Sigmoid colon (tissue), 7 donors: ENCODE measurements at places on chromosomes 6 and 20. TPM values are rescaled to one million over a fixed set of nuclear protein-coding genes. Genes with fewer than 3 reads are reported as not detected.

DNA sequence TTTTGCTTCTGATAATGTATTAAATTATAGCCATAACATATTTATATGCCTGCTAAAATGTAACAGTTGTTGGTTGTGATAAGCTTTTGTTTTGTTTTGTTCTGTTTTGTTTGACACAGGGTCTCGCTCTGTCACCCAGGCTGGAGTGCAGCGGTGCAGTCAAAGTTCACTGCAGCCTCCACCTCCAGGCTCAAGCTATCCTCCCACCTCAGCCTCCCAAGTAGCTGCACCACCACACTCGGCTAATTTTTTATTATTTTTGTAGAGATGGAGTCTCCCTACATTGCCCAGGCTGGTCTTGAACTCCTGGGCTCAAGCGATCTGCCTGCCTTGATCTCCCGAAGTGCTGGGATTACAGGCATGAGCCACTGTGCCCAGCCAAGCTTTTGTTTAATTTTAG lies 157.8 kb downstream of the ARID1B start:
- no peak for DNase-seq

Gene BPIFB2
- total RNA-seq, result not detected

Gene TSBP1
- total RNA-seq, result not detected

Gene ADGRG6
- total RNA-seq, result 16.4 TPM
